ENCODE measurements at places on chromosomes 7 and 10. TPM values are rescaled to one million over a fixed set of nuclear protein-coding genes. Genes with fewer than 3 reads are reported as not detected.

DNA sequence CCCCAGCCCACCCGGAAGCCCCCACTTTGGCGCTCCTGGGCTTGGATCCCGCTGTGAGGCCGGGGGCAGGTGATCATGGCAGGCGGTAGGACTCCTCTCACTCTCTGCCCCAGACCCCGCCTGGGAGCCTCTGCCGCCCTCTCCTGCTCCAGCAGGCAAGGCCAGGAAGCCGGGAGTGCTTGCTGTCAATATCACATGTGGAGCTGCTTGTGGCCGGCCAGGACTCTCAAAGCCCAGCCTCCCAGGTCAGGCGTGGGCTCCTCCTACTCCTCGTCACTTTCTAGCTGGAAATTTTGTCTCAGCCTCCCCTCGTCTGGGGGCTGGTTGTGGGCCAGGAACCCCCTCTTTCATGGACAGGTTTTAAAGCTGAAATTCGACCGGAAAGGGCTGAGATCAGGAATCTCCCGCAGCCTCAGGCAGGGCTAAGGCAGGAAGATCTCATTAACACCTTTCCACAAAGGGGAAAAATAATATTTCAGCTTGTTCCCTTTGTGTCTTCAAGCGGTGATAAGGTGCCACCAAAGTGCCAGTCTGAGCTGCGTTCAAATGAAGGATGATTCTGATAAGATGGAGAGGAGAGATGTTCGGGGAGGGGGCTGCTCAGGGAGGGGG lies 273.6 kb upstream of the PODXL start:
- no peaks in the 10 kb centered on the region for H3K4me1 ChIP-seq
- DNase-seq: no peak

DNA sequence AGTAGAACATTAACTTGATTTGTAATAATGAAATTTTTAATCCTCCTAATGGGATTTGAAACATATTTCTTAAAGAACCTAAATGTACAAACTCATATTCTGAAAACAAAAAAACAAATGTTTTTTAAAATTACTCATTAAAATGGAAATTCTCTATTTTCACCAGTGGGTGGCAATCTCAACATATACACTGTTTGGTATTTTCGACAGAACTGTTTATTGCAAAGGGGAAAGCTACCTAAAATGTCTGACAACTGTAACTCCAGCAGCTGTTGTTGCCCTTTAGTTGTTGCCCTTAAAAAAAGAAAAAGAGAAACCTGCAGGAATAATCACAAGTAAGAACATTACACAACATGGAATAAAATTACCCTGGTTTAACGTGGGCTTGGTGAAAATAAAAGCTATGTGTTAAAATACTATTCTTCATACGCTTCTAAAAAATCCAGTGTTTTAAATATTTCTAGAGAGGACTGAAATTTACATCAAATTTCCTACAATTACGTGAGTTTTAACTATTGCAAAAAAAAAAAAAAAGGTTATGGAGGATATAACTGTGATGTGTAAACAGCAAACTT lies 54.5 kb downstream of the COL1A2 start:
- H3K4me3 ChIP-seq: no peak overlapping the region
- no peaks in the 10 kb centered on the region for H3K4me1 ChIP-seq
- no peaks in the 10 kb centered on the region for H3K27me3 ChIP-seq

GRCh38 chr7:158445421-158446175 lies 142.0 kb downstream of the PTPRN2 start:
- DNase-seq: no peak
- no peak overlapping the region for H3K4me3 ChIP-seq
- H3K4me1 ChIP-seq: no peaks in the 10 kb centered on the region
- H3K27ac ChIP-seq: no peak overlapping the region
- no peaks in the 10 kb centered on the region for H3K36me3 ChIP-seq
- H3K27me3 ChIP-seq: no peaks in the 10 kb centered on the region

DNA sequence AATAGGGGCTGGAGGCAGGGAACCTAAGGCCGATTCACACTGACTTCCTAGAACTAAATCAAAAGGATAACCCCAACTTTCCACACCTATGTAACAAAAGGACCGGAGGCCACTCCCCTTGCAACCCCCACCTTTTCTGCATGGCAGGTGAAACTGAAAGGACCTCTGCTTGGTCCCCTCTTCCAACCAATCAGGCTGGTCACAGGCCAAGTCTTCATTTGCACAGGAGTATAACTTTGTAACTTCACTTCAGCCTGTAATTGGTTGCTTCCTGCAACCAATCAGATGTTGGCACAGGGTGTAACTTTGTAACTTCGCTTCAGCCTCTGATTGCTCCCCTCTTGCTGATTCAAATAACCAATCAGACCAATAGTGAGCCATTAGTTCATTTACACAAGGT lies 190.0 kb downstream of the FAM107B start:
- no peaks in the 10 kb centered on the region for H3K36me3 ChIP-seq
- no peak for DNase-seq
- peaks cover 25% of the 10 kb centered on the region for H3K4me1 ChIP-seq
- no peaks in the 10 kb centered on the region for H3K27me3 ChIP-seq
- H3K27ac ChIP-seq: no peak overlapping the region
- H3K4me3 ChIP-seq: no peak overlapping the region

DNA sequence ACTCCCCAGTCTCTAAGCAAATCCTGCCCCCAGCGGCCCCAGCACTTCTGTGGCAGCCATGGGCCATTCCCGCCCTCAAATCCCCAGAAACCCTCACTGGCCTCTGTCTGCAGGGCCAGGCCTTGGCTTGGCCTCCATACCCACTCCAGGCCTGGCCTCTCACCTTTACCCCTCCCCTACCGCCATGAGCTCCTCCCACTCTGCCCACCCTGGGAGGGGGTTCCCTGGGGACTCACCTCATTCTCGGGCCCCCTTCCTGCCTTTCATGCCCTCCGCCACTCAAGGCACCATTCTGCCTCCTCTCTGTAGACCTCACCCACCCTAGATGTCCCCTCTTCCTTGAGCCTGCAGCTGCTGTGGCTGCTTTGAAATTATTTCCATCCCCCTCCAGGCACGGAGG lies 41.0 kb downstream of the PRF1 start:
- H3K36me3 ChIP-seq: no peaks in the 10 kb centered on the region
- DNase-seq: no peak
- no peak overlapping the region for H3K27ac ChIP-seq
- no peak overlapping the region for H3K4me3 ChIP-seq

The CTAGE4 gene
- 2.5 TPM for total RNA-seq

The RNF148 gene
- not detected for total RNA-seq
